CD8-positive, alpha-beta T cell (primary cell): ENCODE measurements at places on chromosomes 12 and 14. TPM values are rescaled to one million over a fixed set of nuclear protein-coding genes. Genes with fewer than 3 reads are reported as not detected.

DNA sequence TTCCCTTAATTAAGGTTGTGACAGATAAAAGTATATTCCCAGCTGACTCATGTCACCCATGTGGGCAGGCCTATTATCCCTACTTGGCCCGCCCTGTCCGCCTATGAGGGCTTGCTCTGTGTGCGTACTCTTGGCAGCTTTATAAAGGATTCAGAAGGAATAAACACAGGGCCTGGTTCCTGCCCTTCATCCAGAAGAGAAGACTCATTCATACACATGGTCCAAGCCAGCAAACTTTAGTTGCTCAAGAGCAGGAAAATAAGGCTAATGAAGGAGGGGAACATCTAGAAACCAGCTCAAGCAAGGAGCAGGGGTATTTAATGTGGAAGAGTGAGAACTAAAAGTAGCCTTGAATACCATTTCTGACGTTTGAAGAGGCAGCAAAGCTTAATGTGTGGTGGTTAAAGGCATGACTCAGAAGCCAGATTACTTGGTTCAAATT lies 141.9 kb downstream of the CRADD start:
- DNase-seq: no peak

Gene ACVR1B
- total RNA-seq: 12.0 TPM

GRCh38 chr14:50601394-50601793 lies 41.4 kb downstream of the ATL1 start:
- no peak for DNase-seq

Gene DUSP6
- total RNA-seq: 3.0 TPM

- DNase-seq: no peak
Observed at GRCh38 chr14:52254086-52254485, 13.4 kb upstream of the PTGDR start.

Gene OR10G3
- not detected for total RNA-seq

DNA sequence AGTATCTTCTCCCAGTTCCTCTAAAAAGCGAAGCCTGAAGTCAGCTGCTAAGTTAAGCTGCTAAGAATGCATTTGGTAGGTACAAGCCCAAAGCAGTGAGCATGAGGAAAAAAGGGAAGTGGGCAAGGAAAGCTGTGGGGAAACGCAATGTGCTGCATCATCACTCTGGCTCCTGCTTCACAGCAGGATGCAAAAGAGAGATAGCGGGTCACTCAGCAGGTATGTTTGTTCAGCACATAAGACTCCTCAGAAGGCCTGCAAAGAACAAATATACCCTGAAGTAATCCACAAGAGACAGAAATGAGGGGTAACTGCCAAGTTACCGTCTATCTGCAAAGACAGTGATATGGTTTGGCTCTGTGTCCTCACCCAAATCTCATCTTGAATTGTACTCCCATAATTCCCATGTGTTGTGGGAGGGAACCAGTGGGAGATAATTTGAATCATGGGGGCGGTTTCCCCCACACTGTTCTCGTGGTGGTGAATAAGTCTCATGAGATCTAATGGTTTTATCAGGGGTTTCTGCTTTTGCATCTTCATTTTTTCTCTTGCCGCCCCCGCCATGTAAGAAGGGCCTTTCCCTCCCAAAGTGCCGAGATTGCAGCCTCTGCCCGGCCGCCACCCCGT lies 127.4 kb upstream of the EGLN3 start:
- no peak for DNase-seq

DNA sequence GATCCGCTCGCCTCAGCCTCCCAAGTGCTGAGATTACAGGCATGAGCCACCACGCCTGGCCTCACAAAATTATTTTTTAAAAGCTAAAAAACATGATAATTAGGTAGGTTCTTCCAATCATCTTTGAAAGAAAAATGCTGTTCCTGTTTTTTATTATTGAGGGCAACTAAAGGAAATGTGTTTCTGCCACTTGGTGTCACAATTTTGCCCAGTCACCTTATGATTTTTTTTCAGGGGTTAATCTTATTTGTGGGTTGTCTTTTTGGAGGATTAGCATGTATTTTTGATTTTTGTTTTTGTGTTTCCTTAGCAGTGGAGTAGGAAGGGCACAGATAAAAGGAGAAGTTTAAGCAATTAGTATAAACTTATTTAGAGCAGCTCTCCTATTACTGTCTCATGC lies 79.8 kb downstream of the PRORP start:
- DNase-seq: no peak

- no peak for DNase-seq
Observed at GRCh38 chr12:8076366-8076765, 5.7 kb upstream of the NECAP1 start.

DNA sequence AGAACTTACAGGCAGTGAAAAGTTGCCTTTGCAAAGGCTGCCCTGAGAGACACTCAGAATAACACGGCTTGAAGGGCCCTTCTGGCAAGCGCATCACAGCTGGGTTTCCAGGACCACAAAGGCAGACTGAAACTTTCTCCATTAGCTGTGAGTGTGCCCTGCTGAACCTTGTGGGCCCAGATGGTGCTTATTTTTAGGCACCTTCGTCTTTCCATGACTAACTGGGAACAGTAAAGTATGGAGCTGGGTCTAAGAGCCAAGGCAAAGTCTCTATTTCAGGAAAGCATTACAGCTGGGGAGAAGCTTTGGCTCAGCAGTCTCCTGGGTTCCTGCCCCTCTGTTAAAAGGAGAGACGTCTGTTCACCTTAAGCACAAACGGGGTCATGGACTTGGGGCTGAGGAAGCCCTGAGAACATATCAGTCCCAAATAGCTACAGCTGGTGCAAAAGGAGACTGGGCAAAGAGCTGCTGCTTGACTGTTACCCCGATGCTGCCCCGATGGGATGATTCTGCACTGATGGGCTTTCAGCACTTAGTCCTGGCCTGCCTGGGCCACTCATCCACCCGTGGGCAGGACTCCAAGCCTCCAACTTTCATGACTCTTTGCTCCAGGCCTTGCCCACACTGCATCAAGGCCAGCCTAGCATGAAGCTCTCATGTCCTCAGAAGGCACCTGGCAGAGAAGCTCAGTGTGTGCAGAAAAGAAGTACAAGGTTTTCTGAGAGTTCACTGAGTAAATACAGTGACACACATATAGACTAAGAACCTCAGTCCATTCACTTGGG lies 248.3 kb downstream of the PHLDA1 start:
- no peak for DNase-seq

GRCh38 chr12:84874125-84874824 lies 38.3 kb downstream of the SLC6A15 start:
- DNase-seq: no peak

DNA sequence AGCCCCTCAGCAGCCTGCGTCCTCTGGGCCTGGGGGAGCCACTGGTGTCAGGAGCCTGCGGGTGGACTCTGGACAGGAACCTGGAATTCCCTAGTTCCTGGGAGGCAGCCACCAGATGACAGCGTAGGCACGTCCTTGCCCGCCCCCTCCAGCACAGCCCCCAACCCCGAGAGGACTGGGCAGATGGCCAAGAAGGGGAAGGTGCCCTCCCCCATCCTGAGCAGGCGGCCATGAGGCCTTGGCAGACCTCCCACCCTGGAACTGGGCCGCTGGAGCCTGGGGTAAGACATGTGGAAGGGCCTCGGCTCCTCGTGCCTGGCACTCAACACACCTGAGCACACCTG lies 60.4 kb upstream of the FBRSL1 start:
- no peak for DNase-seq

- no peak for DNase-seq
Observed at GRCh38 chr12:26157001-26157400, 32.2 kb upstream of the BHLHE41 start.

DNA sequence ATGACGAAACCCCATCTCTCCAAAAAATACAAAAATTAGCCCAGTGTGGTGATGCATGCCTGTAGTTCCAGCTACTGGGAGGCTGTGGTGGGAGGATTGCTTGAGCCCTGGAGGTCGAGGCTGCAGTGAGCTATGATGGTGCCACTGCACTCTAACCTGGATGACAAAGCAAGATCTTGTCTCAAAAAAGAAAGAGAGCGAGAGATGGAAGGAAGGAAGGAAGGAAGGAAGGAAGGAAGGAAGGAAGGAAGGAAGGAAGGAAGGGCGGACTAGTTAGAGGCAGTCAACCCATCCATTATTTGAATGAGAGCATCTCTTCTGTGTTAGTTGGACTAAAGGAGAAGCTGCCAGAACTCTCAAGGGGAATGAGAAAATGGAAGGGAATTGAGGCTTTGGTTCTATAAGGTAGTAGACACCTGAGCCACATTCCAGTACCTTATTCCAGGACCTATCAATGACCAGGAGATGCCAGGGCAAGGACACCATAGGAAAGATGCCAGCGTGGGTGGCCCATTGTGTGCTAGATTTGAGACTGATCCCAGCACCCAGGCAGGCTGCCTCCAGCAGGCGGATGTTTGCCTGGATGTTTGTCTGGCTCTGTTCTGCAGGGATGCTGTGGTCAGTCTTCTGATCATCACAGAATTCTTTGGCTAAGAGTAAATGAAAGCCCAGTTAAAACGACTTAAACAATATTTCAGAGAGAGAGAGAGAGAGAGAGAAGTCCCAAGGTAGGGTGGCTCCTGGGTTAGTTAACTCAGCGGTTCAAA lies 11.5 kb upstream of the P2RX7 start:
- DNase-seq: no peak

GRCh38 chr12:72074956-72075355 lies 136.3 kb downstream of the TPH2 start:
- DNase-seq: no peak

DNA sequence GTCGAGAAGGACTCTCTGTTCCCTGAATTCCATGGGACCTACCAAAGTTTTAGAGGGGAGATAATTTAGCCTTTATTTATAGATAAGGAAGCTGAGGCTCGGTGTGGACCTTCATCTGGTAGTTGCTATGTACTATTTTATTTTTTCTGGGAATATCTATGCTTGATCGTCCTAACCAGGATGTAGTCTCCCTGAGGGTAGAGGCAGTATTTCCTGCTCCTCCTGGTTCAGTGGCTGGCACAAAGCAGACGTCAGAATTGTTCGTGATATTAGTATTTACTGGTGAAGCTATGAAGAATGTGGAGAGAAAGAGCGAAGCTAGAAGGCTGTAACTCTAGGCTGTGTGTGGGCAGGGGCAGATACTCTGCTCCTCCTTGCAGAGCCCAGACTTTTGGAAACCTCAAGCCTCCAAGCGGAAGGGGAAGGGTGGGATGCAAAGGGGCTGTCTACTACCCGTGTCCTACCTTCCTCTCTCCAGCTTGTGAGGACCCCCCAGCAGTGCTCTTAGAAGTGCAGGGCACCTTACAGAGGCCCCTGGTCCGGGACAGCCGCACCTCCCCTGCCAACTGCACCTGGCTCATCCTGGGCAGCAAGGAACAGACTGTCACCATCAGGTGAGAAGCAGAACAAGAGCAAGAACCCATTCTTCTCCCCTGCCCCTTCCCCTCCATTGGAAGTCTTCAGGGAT lies 1.4 kb downstream of the LRP10 start:
- no peak for DNase-seq

Gene TSPAN19
- total RNA-seq: not detected

DNA sequence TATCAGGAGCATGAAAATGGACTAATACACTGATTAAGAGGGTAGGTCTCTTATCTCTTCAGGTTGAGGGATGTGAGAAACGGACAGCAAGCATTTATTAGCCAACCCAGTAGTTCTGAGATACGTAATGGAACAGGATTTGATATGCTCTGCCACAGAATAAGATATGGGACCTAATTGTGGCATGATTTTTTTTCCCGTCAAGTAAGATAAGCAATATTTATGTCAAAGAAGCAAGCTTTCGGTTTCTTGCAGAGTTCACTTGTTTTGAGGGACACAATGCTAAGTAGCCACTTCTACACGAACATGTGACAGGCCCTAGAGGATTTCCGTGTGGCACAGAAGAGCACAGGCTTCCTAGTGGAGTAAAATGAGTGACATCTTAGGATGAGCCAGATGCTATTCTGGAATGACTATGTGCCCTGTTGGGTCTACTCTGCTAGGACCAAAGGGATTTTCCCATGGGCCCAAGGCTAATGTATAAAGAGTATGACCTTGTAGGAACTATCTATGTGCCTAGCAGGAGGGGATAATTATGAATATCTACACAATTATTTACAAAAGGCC lies 57.9 kb downstream of the SLC38A1 start:
- DNase-seq: no peak

DNA sequence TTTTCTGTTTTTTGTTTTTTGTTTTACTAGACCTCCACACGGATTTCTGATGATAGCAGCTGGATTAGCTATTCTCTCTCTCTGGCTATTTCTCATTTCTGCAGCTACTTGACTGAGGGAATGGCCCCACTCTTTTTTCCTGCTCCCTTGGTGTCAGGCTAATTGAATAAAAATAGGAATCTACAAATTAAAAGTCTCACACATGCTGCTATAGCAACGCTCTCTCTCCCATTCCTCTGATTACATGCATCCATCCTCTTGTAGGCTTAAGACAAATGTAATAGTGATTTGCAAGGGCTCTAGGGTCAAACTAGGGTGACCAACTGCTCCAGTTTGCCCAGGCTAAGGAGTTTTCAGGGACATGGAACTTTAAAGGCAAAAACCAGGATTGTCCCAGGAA lies 221.8 kb downstream of the PHLDA1 start:
- no peak for DNase-seq

DNA sequence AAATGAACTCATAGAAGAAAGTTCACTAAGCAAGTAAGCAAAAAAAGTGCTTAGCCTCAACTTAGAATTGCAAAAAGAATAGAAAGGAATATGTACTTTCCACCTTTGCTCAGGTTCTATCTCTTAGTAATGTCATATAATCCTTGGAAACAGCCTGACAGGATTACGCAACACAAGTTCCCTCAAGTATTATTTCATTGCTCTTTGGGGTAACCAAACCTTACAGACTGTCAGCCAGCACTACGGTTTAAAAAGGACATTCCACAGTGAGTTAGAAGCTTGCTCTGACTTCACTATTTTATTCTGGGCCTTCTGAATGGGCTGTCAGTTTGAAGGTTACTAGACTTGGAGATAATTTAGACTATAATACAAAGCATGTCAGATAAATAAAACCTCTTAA lies 264.0 kb downstream of the ATXN7L3B start:
- DNase-seq: no peak
